ENCODE measurements at places on chromosomes 2 and 18.

DNA sequence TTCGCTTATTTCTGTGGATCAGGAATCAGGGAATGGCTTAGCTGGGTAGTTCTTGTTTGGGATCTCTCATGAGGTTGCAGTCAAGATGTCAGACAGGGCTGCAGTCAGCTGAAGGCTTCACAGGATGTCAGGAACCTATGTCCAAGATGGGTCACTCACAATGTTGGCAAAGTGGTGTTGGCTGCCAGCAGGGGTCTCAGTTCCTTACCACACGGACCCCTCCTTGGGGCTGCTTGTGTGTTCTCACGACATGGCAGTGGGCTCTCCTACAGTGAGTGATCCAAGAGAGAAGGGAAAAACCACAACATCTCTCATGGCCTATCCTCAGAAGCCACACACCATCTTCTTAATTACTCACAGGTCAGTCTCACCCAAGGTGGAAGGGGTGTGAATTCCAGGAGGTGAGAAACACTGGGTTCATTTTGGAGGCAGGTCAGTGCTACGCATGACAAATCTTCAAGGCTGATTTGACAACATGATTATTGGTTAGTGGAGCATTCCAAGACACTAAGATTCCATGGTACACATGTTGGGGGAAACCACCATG lies 1.3 kb upstream of the ANTXR1 start:
- DNase-seq = no peak

DNA sequence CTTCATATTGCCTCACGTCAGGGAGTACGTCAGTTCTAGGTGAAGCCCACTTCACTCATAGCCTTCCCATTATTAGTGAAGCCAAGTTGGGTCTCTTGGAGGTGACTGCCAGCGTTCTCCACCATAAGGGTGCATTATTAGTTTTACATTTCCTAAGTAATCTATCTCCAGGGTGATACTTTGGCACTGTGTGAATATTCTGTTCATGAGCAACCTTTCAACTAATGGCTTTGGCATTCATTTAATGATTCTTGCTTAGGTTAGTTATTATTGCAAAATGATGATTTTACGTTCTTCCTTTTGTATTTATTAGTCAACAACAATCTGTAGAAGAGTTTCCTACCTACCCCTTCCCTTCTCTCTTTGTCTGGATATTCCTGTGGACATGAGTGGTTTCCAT lies 97.5 kb downstream of the MAP4K4 start:
- no peak for DNase-seq

DNA sequence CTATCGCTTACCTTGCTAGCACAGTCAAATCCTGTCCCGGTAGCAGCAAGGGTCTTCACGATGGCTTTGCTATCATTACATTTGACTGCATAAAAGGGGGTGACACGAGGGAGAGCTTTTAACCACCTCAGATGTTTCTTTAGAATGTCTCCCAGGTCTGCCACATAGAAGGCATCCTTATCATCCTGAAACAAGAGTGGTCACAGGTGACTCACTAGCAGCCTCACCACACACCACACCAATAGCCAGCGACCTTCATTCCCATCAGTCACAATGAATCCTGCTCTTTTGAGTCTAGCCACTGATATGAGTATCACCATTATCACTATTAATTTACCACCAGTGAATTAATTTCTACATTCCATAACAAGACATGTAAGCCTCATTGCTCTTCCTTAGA lies 3.7 kb downstream of the ODC1 start:
- DNase-seq = no peak

- no peak for DNase-seq
Measured at GRCh38 chr18:77361382-77361781, 111.7 kb downstream of the GALR1 start.

DNA sequence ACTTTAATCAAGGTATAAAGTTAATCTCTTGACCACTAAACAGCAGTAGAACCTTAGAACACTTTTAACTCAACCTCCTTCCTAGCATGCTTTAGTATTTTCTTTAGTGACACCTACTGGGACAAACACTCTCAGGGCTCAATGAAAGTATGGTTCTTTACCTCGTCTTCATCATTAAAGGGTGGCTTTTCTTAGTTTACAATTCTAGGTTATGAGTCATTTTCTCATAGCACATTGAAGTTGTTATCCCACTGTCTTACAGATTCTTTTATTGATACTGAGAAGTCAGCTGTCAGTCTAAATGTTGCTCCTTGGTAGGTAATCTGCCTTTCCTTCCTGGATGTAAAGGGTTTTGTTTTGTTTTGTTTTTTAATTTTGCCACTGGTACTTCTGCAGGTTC lies 38.0 kb downstream of the SIGLEC15 start:
- DNase-seq = no peak

DNA sequence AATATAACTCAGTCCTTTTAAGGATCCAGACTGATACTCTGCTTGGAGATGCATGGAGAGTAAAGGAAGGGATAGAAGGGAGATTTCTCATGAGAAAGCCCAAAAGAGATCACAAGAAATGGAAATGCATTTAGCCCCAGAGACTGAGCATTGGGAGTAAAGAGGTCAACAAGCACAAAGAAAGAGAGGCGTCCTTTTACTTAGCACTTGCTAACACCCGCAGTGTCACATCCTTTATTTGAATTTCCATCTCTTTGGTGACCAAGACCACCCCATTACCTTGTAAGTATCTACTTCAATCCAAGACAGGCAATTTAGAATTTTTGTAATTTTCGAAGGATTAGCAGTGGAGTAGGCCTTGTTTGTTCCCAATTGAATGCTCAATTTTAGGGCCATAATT lies 111.8 kb upstream of the DCC start:
- DNase-seq = no peak

DNA sequence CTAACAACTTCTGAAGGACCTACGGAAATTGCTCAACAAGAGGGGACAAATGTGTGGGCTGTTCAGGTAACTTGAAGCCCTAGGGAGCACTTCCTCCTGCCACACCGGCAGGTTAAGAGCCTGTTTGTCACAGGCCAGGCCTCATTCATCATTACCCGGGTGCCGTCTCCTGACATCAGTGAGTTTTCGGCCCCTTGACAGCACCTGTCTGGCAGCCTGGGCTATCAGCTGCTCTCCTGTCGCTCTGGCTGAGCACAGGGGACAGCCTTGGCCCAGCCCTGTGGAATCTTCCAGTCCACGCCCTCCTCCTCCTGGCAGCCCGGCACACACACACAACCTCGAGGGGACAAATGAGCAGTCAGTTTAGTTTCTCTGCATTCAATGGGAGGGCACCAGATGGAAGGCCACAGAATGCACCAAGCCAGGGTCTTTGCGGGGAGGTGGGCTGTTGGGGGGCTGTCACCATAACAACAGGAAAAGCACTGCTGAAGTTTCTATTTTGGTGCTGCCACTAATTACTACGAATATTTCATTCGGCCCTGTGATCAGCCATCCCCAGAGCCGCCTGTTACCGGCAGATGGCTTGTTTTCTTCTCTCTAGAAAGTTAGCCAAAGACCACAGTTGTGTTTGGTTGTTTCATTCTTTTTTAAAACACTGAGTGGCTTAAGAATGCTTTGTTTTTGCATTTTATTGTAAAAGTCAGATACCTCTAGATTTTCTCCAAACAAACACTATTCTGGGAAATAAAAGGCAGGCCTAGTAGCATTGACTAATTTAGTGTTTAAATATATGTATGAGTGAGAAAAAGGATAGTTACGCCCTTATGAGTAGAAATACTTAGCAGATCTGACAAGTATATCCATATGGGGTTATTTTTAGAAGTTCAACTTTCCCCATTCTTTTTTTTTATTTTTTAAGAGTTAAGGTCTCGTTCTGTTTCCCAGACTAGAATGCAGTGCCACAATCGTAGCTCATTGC lies 189.9 kb upstream of the NDUFV2 start:
- no peak for DNase-seq

DNA sequence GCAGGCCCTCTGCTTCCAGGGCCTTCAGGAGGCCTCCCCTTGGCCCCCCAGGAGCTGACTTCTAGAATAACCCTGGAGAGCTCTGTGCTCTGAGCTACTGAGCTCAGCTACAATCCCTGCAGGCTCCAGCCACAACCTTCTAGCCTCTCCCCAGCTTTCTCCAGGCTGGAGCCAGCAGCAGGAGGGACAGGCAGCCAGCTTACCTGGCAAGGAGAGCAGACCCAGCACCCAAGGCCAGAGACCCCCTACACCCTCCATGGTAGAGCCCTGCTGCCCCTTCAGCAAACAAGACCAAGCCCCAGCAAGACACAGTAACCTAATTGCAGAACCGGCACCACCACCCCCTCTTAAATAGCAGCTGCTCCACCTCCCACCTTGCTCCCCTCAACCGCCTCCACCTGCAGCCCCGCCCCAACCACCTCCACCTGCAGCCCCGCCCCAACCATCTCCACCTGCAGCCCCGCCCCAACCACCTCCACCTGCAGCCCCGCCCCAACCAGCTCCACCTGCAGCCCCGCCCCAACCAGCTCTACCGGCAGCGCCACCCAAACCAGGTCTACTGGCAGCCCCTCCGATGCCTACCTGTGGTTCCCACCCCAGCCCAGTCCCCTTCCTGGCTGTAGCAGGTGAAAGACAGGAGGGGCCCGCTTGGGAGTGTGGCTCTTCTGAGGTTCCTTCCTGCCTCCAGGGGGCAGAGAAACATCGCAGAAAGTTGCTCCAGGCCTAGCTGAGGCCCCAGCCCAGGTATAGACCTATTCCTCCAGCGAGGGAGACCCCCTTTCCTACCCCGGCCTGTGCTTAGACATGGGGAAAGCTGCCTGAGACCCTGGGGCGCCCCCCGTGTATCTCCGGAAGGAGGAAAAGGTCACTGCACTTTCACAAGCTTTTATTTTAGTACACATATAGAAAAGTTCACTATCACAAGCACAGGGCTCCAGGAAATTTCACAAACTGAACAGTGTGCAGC lies at the start of gene ASTL:
Gene ASTL (minus strand): TSS at position 324 of the 967 bp plus-strand sequence. CDS start 66 bp downstream, at position 258.
- no peak for DNase-seq

- DNase-seq = no peak
Measured at GRCh38 chr2:148944536-148944935, 69.5 kb downstream of the KIF5C start.

DNA sequence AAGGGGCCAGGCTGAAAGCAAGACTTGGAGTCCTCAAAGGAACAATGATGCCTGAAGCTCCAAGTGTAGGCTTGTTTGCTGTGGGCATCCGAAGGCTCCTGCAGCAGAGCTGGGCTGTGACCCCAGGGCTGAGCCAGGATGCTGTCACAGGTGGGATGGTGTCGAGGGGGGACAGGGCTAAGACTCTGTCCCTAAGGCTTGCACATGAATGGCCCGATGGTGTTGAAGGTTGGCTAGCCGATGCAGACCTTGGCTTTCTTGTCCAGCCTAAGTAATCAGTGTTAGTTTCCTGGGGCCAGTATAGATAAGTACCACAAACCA lies 251.0 kb downstream of the NDUFA10 start:
- no peak for DNase-seq

- no peak for DNase-seq
Measured at GRCh38 chr2:98748292-98749065, 17.5 kb upstream of the MGAT4A start.

- no peak for DNase-seq
Measured at GRCh38 chr2:182281276-182281675, 145.6 kb downstream of the PDE1A start.

DNA sequence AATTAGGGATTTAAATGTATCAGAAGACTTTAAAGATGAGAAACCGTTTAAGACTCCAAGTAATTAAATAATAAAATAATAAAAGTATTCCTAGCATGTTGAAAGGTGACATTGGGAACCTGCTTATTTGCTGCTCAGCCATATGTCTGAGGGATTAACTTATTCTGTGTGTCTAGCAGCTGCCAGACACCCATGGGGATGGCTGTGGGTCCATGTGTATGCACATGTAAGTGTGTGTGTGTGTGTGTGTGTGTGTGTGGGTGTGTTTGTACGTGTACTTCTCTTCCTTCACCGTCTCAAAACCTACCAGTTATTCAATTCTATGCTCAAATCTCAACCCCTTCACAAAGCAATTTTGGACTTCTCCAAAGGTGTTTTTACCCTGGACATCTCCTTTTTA lies 124.5 kb downstream of the SETBP1 start:
- DNase-seq = no peak

DNA sequence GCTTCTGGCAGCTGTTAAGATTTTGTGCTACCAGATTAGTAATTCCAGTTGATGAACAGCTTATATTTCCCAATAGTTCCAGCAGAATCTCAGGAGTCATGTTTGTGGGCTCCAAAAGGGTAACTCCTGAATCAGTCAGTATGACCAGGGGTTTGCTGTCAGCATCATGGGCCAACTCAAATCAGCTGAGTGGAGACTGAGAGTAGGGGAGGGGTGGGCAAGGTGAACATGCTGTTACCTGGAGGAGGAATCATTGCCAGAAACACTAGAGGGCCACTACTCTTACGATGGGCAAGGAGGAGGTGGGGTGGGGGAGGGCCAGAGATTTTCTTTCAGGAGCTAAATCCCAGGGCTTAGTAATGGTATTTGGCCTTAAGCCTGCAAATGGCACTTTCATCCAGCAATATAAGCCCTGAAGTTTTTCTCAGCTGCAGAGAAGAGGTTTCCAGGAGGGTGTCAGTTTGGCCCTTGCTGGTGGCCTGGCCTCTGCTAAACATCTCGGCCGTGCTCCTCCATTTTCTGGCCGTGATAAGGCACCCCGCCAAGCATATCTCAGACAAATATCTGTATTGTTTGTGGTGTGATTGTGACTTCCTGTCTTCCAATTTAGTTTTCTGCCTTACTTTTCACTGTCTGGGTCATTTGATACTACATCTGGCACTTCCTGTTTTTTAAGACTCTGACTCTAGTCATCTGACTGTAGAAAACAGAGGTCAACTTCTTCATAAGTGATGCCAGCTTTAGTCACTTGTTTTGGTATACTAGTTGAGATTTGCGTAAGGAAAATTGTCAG lies 120.5 kb upstream of the CXCR4 start:
- no peak for DNase-seq

GRCh38 chr2:238655198-238655860 lies 192.6 kb upstream of the TWIST2 start:
- DNase-seq = no peak

DNA sequence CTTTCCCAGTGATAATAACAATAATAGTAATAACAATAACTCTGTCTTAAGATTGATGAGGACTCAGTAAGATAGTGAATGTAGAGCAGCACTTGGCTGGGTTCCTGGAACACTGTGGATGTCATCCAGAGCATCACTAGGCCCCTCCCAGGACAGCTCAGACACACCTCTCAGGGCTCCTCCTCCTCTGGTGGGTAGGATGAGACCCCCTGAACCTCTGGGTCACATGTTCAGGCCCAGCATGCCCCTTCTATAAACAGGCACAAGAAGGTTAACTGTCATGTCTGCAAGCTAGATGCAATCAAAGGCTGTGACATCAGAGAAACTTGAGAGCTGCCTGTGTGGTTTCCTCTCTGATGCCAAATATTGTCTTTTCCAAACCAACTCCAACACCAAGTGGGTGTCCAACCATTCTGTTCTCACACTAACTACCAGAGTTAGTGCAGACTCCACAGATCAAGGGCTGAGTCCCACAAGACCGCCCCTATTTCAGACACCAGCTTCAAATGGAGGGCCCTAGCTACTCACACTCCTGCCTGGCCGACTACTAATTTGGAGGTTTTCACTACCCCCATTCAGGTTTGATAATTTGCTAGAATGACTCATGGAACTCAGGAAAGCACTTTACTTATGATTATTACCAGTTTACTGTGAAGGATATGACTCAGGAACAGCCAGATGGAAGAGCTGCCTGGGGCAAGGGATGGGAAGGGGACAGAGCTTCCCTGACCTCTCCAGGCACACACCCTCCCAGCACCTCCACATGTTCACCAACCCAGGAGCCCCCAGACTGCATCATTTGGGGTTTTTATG lies 46.4 kb upstream of the BZW1 start:
- DNase-seq = peak; percentile 66

- no peak for DNase-seq
Measured at GRCh38 chr2:219158586-219158985, 2.0 kb downstream of the NHEJ1 start.

- no peak for DNase-seq
Measured at GRCh38 chr18:55627007-55627406, 39.0 kb upstream of the TCF4 start.

GRCh38 chr2:160532388-160532787 lies 38.8 kb upstream of the RBMS1 start:
- no peak for DNase-seq
